ENCODE measurements at places on chromosomes 3 and 15.

- no peak for DNase-seq
These were observed 97.7 kb downstream of the GAP43 start for GRCh38 chr3:115720983-115721382.

DNA sequence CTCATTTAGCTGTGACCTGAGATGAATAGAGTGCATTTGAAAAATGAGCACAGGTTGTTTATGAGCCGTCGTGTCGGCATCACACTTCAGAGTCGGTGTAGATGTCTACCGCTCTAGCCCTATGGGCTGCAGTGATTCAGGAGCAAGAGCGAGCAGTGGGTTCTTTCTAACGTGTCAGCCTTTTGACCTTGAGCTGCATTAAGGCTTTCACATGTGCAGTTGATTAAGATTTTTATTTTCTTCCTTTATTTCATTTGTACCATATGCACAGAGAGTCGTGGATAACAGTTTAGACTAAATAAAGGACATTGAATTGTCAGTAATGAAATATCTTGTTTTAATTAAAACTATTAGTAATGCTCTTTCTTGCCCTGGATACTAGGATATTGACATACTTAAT lies 368.2 kb downstream of the PTPRG start:
- no peak for DNase-seq

GRCh38 chr15:81296186-81296585 lies 27.8 kb downstream of the STARD5 start:
- DNase-seq: no peak

- no peak for DNase-seq
These were observed 11.4 kb downstream of the SKIL start for GRCh38 chr3:170368921-170369320.

- DNase-seq: no peak
These were observed 164.9 kb upstream of the AGTR1 start for GRCh38 chr3:148532774-148533173.

DNA sequence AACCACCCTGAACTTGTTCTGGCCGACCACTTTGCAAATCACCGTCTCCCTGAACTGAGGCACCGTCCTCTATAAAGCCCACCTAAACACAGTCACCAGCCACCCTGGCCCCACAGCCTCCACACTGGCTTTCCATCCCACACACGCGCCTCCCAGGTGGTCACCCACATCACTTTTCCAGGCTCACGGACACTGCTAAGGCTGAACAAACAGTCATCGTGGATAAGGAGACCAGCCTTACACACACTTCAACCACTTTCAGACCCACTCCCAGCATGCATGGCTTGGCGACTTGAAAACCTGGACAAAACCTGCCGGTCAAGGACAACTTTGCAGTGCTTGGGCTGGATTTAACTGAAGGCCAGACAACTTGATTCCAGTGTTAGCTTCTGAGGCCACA lies 8.4 kb downstream of the CHSY1 start:
- no peak for DNase-seq

DNA sequence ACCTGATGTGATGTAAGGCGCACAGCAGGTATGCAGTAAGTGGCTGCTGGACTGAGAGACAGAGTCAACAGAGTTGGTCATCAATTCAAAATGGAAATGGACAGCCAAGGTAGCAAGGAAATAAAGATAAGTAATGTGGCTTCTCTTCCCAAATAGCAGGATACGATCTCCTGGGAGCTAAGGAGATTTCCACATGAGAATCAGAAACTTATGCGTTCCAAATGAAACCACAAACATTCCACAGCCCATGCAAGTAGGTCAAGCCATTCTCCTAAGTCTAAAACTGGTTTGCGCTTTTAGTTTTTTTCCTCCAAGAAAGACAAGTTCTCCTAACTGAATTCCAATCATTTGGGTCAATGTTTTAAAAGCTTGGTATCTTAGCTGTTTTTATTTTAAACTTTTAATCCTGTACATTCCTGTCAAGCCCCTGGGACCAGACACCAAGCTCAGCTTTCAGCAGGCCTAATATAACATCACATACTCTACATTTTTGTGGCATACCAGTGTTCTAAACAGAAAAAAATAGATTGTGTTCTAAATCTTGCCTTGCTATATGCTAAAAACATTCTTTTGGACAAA lies 73.7 kb upstream of the TSPAN3 start:
- DNase-seq: no peak

DNA sequence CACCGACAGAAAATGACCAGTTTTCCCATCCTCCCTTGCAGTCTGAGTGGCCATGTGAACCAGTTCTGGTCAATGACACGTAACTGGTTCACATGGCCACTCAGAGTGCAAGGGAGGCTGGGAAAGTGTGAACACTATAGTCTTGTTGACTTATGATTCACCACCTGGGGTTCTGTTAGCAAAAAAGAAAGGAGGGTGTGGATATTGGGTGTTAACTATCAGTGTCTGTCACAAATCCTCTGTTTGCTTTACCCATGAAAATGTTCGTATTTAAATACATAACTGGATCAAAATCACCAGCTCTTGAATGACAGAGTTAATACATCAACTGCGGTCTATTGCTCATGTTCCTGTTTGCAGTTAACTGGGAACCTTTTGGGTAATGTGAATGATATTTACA lies 92.3 kb downstream of the ADAMTSL3 start:
- DNase-seq: no peak

- no peak for DNase-seq
These were observed 46.6 kb upstream of the GOLGA8J start for GRCh38 chr15:30036036-30036703.

DNA sequence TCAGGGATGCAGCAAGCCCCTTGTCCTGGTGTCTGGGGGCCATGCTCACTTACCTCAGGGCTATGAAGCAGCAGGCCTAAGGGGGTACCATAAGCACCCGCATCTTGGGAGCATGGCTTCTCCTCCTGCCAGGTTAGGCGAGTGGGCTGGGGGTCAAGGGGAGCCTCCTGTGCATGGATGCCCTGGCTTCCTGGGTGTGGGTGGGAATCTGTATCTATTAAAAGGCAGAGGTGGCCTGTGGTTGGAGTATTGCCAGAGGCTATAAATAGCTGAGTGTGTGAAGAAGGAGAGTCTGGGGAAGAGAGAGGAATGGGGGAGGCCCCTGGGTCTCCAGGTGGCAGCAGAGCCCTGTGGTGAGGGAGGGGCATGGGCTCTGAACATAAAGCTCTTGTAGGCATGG lies 19.5 kb downstream of the ACVR2B start:
- DNase-seq: no peak

- no peak for DNase-seq
These were observed 115.4 kb upstream of the RAD18 start for GRCh38 chr3:9078561-9079240.

DNA sequence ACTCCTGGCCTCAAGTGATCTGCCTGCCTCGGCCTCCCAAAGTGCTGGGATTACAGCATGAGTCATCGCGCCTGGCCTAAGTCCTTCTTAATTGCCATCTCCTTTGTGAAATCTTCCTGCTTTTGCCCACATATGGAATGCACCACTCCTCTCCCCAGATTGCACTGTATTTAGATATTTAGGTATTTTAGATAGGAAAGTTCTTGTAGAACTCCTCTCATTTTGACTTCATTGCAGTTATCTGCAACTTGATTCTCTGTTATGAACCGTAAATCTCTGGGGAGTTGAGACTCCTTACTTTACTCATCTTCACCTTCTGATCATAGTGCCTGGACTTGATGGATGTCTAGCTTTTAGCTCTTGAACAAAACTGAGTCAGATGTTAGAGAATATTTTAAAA lies 150.7 kb downstream of the AKAP13 start:
- DNase-seq: no peak

DNA sequence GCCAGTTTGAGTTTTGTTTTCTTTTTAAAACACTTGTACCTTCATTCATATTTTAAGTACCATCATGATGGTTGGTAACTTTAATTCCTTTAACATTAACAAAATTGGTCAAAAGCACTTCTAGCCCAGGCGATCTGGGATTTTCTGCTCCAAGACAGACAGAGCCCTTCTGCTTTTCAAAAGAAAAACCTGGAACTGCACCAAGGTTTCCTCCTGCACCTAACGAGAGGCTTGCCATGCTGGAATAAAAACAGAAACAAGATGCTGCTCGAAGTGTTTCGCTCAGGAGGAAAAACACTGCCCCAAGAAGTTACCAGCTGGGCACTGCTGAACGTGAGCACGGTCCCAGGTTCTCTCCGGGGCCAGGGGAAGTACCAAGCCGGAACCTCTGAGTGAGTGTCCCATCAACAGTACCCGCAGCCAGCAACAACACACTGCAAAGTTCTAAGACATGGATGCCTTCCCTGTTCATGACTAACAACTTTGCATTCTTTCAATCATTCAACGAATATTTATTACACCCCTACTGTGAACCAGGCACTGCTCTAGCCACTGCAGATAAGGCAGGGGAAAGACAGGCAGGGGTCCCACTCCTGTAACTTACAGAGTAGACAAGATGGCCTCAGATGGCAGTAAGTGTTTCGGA lies 98.8 kb downstream of the XXYLT1 start:
- no peak for DNase-seq

DNA sequence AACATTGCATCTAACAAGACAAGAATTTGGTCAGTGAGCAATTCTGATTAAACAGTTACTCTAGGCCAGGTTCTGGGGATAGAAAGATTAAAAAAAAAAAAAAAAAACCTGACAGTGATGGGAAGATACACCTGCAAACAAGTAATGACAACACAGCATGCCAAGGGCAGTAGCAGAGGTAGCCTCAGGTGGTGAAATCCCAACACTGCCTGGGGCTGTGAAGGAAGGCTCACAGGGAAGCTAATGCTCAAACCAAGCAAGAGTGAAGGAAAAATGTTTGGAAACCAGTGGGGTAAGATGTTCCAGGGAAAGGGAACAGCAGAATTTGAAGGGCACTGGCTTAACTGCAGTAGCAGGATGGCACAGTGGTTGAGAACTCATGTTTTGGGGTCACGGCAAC lies 8.9 kb downstream of the RTP2 start:
- no peak for DNase-seq

Data from nephron progenitor cell (in vitro differentiated cells).